ENCODE measurements at places on chromosomes 4 and X.

- no peak for DNase-seq
Observed at GRCh38 chr4:48787056-48787455, 7.0 kb upstream of the FRYL start.

DNA sequence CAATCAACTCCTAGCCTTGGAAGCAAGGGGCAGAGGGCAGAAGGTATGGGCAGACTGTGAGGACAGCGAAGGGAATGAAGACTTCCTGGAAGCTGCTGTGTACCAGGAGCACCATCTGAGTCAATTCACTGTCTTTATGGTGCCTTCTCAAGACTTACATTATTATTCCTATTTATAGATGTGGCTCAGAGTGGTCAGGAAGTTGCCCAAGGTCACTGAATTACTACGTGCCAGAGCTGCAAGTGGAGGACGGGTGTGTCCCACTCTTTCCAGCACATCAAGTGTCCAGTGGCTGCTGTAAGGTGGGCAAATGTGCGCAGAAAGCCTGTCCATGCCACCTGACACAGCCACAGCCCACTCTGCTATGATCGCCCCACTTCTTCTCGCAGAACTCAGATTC is 32.0 kb downstream of the SMPX start:
- no peak for DNase-seq

DNA sequence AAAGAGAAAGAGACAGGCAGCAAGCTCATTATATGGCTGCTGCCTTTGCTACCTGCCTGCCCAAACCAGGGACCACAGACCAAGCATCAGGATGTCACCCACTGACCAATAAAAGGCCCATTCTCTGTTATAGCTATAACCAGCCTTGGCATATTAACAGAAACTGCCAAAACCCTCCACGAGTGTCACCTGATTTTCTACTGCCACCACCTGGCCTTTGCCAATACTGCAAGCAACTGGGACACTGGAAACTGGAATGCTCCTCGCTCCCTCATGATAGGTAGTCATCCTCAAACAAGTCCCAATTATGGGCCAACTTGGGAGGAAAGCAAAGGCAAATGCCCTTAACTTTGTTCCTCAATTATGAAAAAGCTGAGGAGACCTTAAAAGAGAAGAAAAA is 76.0 kb downstream of the SPIN4 start:
- peak; percentile 19 for DNase-seq

- no peak for DNase-seq
Observed at GRCh38 chr4:168877511-168878491, 132.3 kb downstream of the CBR4 start.

GRCh38 chrX:136163689-136164088 is 16.4 kb downstream of the FHL1 start:
- DNase-seq, result no peak

DNA sequence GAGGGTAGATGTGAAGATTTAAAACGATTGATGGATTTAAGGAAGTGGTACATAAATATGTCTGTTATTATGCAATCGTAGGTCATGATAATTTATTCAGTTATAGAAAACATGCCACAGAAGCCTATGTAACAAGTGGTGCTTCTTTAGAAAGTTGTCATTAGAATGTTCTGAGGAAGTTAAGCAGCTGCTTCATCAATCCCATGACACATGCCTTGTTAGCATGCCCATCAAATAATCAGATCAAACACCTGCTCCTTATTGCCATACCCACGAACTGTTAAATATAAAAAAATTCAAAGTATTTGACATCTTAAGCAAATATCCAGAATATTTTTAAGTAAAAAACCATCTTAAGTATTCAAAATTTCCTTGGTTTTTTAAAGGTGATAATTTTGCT is 76.4 kb upstream of the MYOZ2 start:
- DNase-seq, result no peak

DNA sequence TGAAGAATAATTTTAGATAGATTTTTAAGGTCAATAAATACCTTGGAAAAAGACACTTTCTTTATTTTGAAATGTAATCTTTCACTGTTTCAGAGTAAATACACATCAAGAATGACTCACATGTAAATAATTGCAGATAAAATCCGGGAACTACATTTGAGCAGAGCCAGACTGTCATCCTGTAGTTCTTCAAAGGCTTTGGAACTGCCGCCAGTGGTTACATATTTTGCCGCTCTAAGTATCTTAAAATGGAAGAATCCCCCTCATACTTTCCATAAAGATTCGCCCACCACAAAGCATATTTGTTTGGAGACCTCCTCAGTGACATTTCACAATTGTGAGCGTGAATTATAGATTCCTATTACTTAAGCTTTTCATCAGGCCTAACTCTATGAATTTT is 607.8 kb upstream of the ZFP42 start:
- DNase-seq, result no peak

- no peak for DNase-seq
Observed at GRCh38 chrX:5646818-5647217, 581.8 kb downstream of the NLGN4X start.

- no peak for DNase-seq
Observed at GRCh38 chr4:182301736-182302135, 58.5 kb downstream of the TENM3 start.

DNA sequence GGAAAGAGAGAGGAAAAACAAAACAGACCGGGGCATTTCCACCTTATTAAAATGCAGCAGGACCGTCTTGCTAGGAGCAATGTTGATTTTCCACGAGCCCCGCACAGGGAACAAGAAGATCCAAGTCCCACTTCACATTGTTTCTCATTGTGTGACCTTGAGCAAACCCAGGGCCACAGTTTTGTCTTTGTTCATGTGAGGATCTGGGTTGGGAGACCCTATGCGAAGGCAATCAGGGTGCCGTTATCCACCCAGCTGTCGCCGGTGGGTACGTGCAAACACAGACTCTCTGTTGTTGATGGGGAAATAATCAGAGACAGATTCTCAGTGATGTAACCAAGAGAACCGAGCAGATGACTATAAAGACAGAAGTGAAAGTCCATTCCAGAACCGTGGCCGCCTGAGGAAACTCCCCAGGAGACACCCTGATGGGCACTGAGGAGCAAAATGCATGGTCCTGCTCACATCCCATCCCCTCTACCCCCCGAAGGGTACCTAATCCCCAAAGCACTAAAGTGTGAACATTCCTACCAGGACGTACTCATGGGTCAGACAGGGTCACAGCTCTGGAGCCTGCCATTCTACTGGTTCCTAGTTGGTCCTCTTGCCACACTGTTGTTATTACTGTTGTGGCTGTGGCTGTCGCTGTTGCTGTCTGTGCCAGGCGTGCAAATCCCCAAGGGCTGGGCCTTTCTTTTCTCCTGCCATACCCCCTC is 102.7 kb upstream of the RBPJ start:
- DNase-seq, result no peak

GRCh38 chr4:19645589-19645988 is 606.1 kb upstream of the SLIT2 start:
- no peak for DNase-seq

DNA sequence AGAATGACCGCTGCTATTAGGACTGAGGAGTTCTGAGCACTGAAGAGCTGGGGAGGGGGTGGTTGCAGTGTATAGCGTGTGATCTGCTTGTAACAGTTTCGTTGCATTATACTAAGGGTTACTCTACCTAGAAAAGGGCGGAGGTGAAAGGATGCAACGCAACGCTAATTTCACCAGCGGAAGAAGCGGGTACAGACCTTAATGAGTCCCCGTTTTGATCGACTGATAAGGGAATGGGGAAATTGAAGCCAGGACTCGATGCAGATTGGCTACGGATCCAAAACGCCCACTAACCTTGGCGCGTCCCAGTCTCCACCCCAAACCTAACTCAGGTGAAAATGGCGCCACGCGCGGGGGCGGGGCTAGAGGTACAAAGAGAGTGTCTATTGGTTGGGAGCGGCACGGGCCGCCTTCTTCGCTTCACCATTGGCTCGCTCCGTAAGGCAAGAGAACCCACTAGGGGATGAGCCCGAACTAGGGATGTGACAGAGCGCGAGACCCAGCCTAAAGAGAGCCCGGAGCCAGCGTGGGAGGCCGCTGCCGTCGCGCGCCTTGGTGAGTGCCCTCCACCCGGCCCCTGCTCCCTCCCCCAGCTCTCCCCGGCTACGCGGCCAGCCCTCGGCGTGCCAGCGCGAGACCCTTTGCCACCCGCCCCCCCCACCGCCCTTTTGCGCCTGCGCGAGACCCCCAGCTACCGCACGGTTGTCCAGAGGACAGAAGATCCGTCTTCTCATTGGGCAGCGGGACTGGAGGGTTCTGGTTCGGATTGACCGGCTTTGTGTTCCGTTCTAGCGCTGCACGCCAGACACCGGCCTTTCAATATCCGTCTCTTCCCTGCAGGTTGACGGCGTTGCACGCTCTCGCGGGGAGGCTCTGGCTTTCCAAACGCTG is at the start of gene EBP:
Gene EBP, plus strand, starts transcription at position 456 of the 891 bp plus-strand sequence. CDS start 1,964 bp downstream, outside the sequence.
- peak; percentile 89 for DNase-seq

GRCh38 chr4:118076958-118077766 is 42.9 kb downstream of the NDST3 start:
- peak; percentile 37 for DNase-seq

DNA sequence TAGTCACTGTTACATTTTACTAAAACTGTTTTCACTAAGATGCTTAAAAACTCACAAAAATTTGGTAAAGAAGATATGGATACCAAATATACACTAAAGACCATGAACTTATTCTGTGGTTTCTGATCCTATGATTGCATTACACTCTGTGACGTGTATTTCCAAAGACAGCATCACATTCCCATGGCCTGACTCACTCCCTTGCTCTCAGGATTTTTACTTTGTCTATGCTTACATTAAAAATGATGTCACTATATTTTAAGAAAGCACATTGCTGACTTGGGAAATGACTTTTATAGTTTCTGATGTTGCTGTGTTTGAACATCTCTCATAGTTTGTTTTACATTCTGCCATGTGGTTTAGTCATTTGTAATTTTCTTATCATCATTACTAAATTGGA is 327.9 kb upstream of the MAGEB18 start:
- DNase-seq, result peak; percentile 75

GRCh38 chrX:87846956-87847355 is 329.4 kb downstream of the KLHL4 start:
- no peak for DNase-seq

- no peak for DNase-seq
Observed at GRCh38 chrX:3514996-3515395, 168.5 kb upstream of the MXRA5 start.

GRCh38 chr4:113071274-113071673 is 21.8 kb downstream of the ANK2 start:
- no peak for DNase-seq

- peak; percentile 21 for DNase-seq
Observed at GRCh38 chr4:15955670-15956069, 7.3 kb downstream of the FGFBP2 start.

GRCh38 chr4:157291071-157291470 is 70.5 kb downstream of the GRIA2 start:
- no peak for DNase-seq

DNA sequence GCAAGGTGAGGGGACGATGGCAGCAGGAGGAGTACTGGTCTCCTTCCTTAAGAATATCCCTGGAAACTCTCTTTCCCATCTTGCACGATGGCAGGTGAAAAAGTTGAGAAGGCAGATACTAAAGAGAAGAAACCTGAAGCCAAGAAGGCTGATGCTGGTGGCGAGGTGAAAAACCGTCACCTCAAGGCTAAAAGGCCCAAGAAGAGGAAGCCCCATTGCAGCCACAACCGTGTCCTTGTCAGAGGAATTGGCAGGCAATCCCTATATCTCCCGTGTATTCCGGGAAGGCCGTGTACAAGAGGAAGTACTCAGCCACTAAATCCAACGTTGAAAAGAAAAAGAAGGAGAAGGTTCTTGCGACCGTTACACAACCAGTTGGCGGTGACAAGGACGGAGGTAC is 40.0 kb downstream of the CRLF2 start:
- no peak for DNase-seq

- no peak for DNase-seq
Observed at GRCh38 chr4:137394018-137394417, 138.3 kb downstream of the PCDH18 start.

DNA sequence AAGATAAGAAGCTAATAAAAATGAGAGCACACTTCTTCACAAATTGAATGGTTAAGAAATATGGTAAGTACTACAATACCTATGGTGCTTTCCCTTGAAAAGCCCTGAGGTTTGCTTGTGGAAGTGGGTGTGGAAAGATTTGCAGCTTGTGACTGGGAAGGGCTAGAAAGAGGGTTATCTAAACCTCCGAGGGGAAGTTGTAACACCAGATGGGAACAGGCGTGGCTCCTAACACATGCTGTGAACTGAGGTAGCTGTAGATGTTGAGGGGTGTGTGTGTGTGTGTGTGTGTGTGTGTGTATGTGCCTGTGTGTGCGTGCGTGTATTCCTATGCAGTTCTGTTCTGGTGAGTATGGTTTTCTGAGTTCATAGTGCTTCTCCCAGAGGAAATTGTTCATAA is 21.5 kb downstream of the FRMPD4 start:
- DNase-seq, result no peak

GRCh38 chrX:25125483-25125882 is 109.7 kb upstream of the ARX start:
- no peak for DNase-seq

GRCh38 chrX:24189490-24189889 is 40.0 kb downstream of the ZFX start:
- DNase-seq, result no peak

GRCh38 chr4:100880011-100880410 is 362.2 kb upstream of the EMCN start:
- peak; percentile 20 for DNase-seq

DNA sequence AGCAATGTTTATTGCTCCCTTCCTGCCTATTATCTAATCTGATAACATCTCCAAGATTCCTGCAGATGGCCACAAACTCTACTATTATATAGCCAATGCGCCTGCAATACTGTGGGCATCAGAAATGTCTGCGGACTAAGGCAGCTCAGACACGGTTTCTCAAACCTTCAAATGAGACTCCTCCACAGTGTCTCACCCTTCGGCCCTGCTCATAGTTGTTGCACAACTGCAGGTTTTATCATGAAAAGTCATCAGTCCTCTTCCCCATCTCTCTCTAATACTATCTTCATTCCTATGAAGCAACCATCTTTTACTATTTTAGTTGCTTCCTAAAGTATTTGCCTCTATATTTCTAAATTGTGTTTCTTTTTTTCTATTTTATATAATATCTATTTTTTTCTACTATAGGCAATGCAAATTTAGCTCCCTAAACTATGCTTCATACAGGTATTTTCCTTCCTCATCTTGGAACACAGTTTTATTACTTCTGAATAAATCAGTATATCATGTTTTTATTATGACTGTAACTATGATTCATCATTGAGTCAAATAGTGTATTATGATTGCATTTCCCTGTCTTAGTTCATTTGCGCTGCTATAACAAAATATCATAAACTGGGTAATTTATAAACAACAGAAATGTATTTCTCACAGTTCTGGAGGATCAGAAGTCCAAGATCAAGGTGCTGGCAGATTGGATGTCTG is 129.7 kb upstream of the EDNRA start:
- DNase-seq, result peak; percentile 35

GRCh38 chr4:20544645-20545044 is 155.6 kb upstream of the PACRGL start:
- peak; percentile 46 for DNase-seq
